Activated T-cell treated with anti-CD3 and anti-CD28 coated beads, Interleukin-2, amount 50 U/mL, for 4 hours (primary cell): ENCODE measurements at places on chromosomes 13 and 19. TPM values are rescaled to one million over a fixed set of nuclear protein-coding genes. Genes with fewer than 3 reads are reported as not detected.

Gene SLITRK6
- not detected for total RNA-seq

Gene ATP4A
- total RNA-seq, result not detected

Gene ZNF614
- 12.3 TPM for total RNA-seq

Gene CLEC17A
- 2.3 TPM for total RNA-seq

Gene PPM1N
- 1.4 TPM for total RNA-seq

Gene ZNF799
- total RNA-seq, result 2.0 TPM

Gene ZNF331
- 15.7 TPM for total RNA-seq

Gene MTMR6
- 16.2 TPM for total RNA-seq

Gene MCF2L
- 8.9 TPM for total RNA-seq

Gene CCDC194
- total RNA-seq, result 0.53 TPM

Gene UBA52
- total RNA-seq, result 2,027 TPM

Gene OR10H1
- total RNA-seq, result 0.05 TPM

Gene ZNF441
- 2.9 TPM for total RNA-seq

Gene ATXN8OS
- not detected for total RNA-seq

Gene CYP4F8
- total RNA-seq, result not detected

Gene TSHZ3
- 0.25 TPM for total RNA-seq

Gene LRRC25
- total RNA-seq, result not detected

Gene KRTDAP
- total RNA-seq, result not detected

Gene SULT2A1
- total RNA-seq, result 0.10 TPM

Gene CHAMP1
- 40.7 TPM for total RNA-seq

Gene GNA15
- total RNA-seq, result 19.9 TPM

Gene OR7A5
- not detected for total RNA-seq

Gene TBXA2R
- total RNA-seq, result 0.66 TPM

Gene PSG11
- total RNA-seq, result not detected

Gene MIER2
- 25.7 TPM for total RNA-seq
